Activated CD8-positive, alpha-beta memory T cell treated with anti-CD3 and anti-CD28 coated beads for 1 hour (primary cell): ENCODE measurements at places on chromosomes 3 and 15.

DNA sequence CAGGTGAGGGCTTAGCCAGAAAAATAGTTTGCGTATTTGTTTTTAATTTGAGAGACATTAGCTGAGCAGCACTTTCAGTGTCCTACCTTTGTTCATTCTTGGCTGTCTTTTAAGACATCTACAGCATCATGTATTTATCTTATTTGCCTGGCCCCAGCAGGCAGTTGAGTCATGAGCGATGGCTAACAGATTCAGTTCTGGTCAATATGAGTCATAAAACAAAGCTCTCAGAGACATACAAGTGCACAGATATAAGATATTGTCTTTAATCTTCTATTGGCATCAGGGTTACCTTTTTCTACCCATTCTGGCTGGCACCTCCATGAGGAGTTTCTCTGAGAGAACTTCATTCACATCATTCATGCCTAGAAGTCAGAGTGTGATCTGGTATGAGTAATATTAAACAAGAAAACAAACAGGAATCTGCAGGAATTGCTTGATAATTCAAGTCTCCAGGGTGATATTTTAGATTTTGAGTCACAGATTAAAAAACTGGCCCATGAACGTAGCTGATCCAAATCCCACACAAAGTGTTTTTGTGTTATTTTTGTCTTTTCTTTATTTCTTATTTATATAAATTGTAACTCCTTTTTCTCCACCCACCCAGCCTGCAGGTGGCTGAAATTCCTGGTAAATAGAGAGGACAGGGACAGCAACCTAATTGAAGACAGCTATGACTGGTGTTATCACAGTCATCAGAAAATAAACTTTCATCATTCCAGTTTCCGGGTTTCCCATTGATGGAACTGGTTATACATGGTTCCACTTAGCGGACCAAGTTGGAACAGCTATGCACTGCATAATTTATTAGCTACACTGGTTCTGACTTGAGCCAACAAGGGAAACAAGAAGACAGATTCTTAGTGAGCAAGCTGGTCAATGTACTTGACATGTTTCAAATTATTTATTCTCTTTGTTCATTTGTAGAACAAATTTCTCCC is 47.3 kb downstream of the PLSCR2 start:
- DNase-seq: no peak

DNA sequence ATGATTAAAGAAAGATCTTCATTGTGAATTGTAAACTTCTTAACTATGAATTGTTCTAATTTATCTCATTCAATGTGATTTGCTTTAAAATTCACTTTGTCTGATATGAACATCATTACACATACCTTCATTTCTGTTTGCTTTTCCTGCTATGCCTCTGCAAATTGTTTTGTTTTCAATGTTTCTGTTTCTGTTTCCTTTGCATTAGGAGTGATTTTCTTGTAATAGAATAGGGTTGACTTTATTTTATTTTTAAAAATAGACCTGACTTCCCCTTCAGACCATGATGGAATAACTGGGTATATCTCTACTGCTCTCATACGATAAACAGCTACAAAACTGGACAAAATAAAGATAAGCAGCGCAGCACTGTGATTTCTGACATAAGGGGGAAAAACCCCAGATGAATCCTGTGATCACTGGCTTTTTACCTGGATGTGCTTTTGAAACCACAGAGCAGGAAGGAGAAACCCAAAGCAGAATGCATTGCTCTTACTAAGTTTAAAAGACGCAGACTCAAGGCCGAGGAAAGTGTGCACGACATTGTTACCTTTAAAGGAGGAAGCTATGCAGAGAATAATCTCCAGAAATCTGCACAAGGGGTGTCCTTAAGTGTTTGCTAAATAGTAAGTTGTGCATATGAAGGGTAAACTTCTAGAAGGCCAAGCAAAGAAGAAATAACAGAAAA is 420.2 kb downstream of the TBC1D5 start:
- DNase-seq: no peak

- no peak for DNase-seq
Measured at GRCh38 chr15:93081399-93081798, 7.6 kb downstream of the RGMA start.

DNA sequence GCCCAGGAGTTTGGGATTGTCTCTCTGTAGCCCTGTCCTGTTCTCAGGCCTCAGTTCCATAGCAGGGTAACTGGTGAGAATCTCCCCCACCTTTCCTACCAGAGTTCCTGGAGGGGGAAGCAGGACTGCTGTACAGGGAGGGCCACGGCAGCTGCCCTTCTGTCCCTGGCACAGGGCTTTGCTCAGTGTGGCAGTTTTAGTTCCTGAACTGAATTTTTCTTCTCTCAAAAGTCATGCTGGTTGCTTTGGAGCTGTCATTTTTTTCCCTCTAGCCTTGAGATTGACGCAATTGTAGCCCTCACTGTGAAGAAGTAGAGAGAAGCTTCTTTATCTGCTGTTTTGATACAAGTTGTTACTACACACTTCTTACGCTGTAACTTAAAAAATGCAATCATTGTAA is 55.5 kb downstream of the TPRG1 start:
- DNase-seq: no peak

- no peak for DNase-seq
Measured at GRCh38 chr3:152786977-152787681, 47.8 kb upstream of the P2RY1 start.

GRCh38 chr3:134885877-134886621 is 91.0 kb downstream of the EPHB1 start:
- DNase-seq: no peak

DNA sequence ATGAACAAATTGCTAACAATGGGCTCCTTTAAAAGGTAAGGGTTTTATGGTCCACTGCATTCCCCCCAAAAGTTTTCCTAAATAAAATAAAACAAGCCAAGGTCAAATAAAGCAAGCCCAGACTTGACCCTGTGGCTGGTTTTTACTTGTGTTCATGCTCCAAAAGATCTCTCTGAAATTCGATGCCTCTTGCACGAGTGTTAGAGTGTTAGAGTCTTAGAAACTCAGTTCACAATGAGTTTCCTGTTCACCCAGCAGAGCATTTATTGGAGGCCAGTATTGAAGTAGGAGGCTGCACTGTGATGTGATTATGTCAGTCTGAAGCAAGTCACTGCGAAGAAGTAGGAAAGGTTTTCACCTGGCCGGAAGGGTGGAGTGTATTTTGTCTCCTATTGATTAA is 59.9 kb upstream of the LRTM1 start:
- no peak for DNase-seq

- DNase-seq: no peak
Measured at GRCh38 chr3:12839156-12839946, 2.0 kb downstream of the RPL32 start.

DNA sequence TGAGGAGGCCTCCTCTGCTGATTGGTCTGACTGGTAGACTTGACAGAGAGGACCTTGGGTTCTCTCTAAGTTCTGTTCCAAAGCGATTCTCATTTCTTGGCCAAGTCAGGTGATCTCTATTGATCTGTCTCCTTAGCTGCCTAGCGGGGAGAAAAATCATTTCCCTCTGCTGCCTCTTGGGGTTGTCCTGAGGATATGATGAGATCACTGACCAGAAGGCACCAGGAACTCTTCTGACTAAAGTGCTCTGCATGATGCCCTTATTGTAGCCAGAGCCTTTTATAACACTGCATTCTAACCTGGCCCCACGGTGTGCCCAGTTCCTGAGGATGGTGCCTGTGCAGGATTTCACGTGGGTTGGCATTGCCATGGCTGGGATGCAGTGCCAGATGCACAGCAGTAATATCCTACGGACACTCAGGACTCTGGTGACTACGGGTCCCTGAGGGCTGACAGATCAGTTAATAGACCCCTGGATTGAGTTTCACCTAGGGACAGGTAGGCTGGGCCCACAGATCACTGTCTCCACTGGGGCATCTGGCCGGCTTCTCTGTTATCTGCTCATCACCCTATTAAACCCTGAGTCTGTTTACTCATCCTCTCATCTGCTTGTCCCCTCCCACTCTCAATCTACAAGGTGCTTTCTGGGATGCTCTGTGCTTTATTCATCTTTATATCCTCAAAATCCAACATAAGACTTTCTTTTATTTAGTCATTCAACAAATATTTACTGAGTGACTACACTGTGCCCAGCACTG is 3.9 kb upstream of the HEG1 start:
- no peak for DNase-seq
